ENCODE measurements at places on chromosomes 1 and 21.

GRCh38 chr1:60867782-60868181 lies 214.6 kb upstream of the NFIA start:
- H3K27me3 ChIP-seq = no peaks in the 10 kb centered on the region
- H3K4me3 ChIP-seq = no peak overlapping the region
- no peaks in the 10 kb centered on the region for H3K36me3 ChIP-seq
- no peak overlapping the region for H3K27ac ChIP-seq

DNA sequence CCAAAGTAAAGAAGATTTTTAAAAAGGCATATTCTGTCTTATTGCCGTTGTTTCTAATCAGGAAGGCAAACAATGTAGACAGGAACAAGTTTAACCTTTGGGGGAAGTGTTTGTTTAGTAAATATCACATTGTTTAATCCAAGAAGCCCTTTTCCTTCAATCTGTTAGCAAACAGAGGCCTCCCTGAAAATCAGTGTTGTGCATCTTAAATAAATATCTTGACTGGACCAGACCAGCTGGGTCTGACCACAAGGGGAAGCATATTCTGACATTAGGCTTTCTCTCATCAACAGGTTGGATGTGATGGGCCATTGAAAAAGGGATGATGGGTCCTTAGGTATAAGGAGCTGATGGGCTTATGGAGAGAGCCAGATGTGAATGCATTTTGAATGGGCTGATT lies 81.8 kb upstream of the SGIP1 start:
- H3K27me3 ChIP-seq = no peaks in the 10 kb centered on the region
- H3K4me3 ChIP-seq = no peak overlapping the region
- H3K27ac ChIP-seq = no peak overlapping the region
- no peak for DNase-seq
- H3K4me1 ChIP-seq = peaks cover 35% of the 10 kb centered on the region

GRCh38 chr1:163170975-163171676 lies 31.6 kb downstream of the RGS5 start:
- H3K4me3 ChIP-seq = no peak overlapping the region
- no peaks in the 10 kb centered on the region for H3K27me3 ChIP-seq
- peak overlapping the region; percentile 92 for H3K27ac ChIP-seq

DNA sequence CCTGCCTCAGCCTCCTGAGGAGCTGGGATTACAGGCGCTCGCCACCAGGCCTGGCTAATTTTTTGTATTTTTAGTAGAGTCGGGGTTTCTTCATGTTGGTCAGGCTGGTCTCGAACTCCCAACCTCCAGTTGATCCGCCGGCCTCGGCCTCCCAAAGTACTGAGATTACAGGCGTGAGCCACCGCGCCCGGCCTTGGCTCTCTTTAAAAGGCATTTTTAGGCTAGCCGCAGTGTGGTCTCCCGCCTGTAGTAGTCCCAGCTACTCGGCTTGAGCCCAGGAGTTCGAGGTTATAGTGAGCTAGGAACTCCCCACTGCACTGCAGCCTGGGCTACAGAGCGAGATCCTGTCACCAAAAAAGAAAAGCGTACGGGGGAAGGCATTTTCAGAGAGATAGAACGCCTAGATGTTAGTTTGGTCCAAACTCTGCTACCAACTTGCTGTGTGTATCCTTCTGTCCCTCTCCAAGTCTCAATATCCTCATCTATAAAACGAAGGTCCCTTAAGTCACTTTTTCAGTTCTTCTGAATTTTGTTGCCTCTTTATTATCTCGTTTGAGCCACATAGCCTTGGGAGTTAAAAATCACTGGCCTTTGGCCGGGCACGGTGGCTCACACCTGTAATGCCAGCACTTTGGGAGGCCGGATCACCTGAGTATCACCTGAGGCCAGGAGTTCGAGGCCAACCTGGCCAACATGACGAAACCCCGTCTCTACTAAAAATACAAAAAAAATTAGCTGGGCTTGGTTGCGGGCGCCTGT lies 734 bp downstream of the MED18 start:
- peaks cover 20% of the 10 kb centered on the region for H3K36me3 ChIP-seq
- peaks cover 19% of the 10 kb centered on the region for H3K4me1 ChIP-seq
- no peak for DNase-seq
- peak overlapping the region; percentile 95 for H3K4me3 ChIP-seq

DNA sequence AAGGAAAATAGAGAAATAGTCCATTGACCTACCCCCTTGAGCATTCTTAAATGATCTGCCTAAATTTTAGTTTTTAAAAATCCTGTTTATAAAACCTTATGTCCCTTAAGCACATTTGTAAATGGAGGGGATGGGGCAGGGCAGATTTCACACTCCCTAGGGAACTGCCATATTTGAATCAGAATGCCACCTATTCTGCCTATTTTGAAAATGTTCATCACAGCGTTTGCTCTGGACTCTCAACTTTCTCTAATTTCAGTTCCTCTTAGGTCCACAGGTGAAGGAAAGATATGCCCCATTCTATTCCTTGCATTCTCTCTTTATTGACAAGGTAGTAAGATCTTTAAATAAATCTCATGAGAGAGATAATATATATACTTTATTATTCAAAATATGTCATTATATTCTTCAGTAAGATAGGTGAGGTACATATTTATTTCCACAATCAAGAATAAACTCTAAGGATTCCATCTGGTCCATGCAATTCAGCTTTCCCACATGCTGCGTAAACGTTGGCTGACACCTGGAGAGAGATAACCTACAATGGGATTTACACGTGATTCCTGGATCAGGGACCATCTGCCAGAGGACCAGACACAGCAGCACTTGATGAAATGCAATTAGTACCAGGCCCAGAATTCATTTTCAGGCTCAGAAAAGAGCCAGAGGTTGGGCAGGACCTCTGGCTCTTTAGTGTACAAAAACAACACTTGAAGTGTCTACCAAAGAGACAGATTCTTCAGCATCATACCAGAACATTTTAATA lies 1.2 kb upstream of the LPGAT1 start:
- H3K36me3 ChIP-seq = no peaks in the 10 kb centered on the region
- peak overlapping the region; percentile 82 for H3K4me3 ChIP-seq
- no peak overlapping the region for H3K27ac ChIP-seq
- peaks cover 36% of the 10 kb centered on the region for H3K4me1 ChIP-seq
- H3K27me3 ChIP-seq = no peaks in the 10 kb centered on the region

- H3K36me3 ChIP-seq = no peaks in the 10 kb centered on the region
- H3K27me3 ChIP-seq = peaks cover 4% of the 10 kb centered on the region
- DNase-seq = no peak
- H3K4me1 ChIP-seq = no peaks in the 10 kb centered on the region
These were observed 39.9 kb upstream of the TENT5C start for GRCh38 chr1:117565745-117566455.

- H3K27me3 ChIP-seq = no peaks in the 10 kb centered on the region
- peak overlapping the region; percentile 91 for H3K27ac ChIP-seq
- H3K4me3 ChIP-seq = no peak overlapping the region
These were observed 456.1 kb upstream of the ADAMTS5 start for GRCh38 chr21:27423038-27423437.

GRCh38 chr1:6481820-6482219 lies 9.6 kb downstream of the PLEKHG5 start:
- no peak overlapping the region for H3K4me3 ChIP-seq
- H3K36me3 ChIP-seq = no peaks in the 10 kb centered on the region
- H3K4me1 ChIP-seq = peaks cover 20% of the 10 kb centered on the region
- no peak overlapping the region for H3K27ac ChIP-seq

- peaks cover 8% of the 10 kb centered on the region for H3K4me1 ChIP-seq
- H3K27ac ChIP-seq = no peak overlapping the region
- no peaks in the 10 kb centered on the region for H3K36me3 ChIP-seq
- DNase-seq = no peak
- H3K4me3 ChIP-seq = no peak overlapping the region
- H3K27me3 ChIP-seq = peaks cover 13% of the 10 kb centered on the region
These were observed 41.0 kb upstream of the LAPTM5 start for GRCh38 chr1:30798389-30799232.
